ENCODE measurements at places on chromosomes 1 and 21. TPM values are rescaled to one million over a fixed set of nuclear protein-coding genes. Genes with fewer than 3 reads are reported as not detected.

- no peak for DNase-seq
These were observed 28.2 kb upstream of the FCRL4 start for GRCh38 chr1:157626099-157626498.

The CEP85 gene
- 25.8 TPM for total RNA-seq

The STUM gene
- total RNA-seq, result 0.78 TPM

The TMEM54 gene
- total RNA-seq, result 17.0 TPM

DNA sequence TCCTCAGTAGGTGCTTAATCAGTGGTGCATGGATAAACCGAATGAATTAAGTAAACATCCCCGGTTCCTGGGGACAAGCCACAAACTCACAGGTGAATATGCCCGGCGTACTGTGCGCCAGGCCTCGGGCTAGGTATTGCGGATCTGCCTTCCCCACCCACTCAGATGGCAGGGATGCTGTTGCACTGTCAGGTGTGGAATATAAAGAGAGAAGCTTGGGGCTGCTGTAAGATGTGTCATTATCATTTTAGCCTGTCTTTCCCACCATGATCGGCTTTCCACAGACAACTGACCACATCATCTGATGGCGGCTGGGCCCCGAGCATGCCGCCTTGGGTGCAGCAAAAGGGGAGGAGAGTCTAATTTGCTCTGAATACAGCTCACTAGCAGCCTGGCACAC is 45.4 kb upstream of the LRP8 start:
- peak; percentile 31 for DNase-seq
